Kidney glomerular epithelial cell (primary cell): ENCODE measurements at places on chromosomes 7 and 10.

- DNase-seq = no peak
Observed at GRCh38 chr7:7414791-7415603, 120.7 kb downstream of the COL28A1 start.

DNA sequence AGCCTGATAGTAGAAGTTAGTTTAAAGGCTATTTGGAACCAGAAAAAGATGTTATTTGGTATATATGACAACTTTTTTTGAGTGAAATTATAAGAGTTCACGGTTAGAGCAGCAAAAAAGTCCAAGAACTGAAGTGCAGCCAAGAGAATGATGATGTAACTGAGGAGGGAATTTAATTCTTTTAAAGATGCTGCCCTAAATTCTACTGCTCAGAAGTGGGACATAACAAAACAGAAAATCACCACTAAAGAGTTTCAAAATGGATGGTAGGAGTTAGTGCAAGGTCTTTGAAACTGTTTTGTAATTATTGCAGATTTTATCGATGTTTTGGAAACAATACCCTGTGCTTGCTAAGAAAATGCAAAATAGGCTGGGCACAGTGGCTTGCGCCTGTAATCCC, 6.5 kb downstream of the SAMD8 start:
- DNase-seq = no peak

- DNase-seq = no peak
Observed at GRCh38 chr10:112446055-112446854, 459 bp downstream of the ZDHHC6 start.

DNA sequence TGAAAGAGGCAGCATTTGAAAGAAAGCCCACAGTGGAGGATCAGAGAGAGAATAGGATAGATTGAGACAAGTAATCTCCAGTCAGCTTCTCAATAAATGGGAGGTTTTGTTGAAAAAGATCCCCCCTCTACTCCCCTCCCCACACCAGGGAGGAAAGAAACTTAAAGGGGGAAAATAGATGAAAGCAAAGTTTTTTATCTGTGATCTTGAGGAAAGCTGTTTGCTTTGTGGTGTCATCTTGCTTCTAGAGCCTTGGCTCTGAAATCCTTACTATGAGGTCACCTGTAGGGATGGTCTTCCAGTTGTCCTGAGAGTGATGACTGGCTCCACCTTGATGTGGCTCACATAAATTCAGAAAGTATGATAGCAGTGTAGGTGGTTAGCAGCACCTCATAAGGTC, at the start of gene SPAM1:
SPAM1 (plus strand) TSS at position 301 of the 400 bp plus-strand sequence. CDS start 28,330 bp downstream, outside the sequence.
- no peak for DNase-seq

GRCh38 chr7:21999896-22000295, 54.2 kb upstream of the CDCA7L start:
- DNase-seq = no peak

DNA sequence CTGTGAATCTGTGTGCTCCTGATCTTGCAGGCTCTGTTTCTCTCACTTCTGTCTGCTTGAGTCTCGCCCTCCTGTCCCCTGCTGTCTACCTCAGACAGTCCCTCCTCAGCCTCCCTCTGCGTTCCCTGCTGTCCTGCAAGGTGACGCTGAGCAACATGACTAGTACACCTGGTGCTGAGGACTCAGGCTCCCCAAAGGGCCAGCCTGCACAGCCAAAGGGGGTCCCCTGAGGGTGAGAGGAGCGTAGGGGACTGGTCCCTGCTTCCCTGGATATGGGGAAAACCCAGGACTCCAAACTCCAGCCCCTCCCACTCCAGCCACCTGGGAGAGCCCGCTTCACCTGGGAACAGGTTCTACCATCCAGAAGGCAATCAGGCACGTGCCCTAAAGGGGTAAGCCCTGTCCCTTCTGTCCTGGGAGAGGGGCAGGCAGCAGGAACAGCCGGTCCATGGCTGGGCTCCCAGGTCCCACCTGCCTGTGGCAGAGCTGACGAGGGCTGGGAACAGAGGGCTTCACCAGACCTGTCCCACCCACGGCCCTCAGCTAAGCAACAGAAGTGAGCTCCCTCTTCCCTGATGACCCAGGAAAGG, 156.5 kb downstream of the UBE2H start:
- no peak for DNase-seq

GRCh38 chr7:8278183-8278582, 16.2 kb upstream of the ICA1 start:
- no peak for DNase-seq

DNA sequence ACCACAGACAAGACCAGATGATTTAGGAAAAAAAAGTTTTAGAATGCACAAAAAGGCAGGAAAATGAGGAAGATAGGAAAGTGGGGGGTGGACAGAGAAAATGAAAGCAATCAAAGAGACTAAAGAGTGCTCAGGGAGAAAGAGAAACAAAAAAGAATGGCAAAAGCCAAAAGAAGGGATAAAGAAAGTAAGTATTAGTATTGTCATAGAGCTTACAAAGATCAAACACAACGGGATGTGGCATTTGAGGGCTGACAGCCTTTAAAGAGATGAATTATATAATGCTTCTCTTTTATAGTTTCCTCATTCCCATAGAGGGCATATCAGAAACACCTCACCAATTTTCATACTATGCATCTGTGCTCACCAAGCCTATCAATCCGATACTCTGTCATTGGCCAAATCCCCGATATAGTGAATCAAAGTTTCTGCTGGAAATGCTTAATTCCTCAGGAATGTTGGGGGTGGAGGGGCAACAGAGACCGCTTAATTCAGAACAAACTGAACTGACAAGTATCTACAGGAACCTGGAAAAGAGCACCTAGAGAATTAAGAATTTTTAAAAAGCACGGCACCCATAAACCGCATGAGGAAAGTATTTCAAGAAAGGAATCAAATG, 2.7 kb downstream of the COG5 start:
- no peak for DNase-seq

- no peak for DNase-seq
Observed at GRCh38 chr7:132680590-132680989, 104.3 kb upstream of the PLXNA4 start.

DNA sequence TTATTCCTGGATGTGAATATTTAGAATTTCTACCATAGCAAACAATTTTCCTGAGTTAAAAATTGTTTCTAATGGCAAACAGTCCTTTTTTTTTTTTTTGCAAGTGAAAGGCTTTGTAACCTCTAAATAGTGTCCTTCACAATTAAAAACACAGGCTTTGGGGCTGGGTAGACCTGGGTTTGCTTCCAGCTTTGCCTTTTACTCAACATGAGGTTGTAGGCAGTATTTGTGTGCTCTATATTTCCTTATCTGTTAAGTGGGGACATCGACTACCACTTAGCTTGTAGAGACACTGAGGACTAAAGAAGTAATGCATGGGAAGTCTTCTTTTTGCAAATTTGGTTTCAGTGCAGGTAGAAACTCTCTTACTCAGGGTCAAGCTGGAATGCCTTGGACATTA, 169.4 kb upstream of the GRB10 start:
- DNase-seq = no peak

DNA sequence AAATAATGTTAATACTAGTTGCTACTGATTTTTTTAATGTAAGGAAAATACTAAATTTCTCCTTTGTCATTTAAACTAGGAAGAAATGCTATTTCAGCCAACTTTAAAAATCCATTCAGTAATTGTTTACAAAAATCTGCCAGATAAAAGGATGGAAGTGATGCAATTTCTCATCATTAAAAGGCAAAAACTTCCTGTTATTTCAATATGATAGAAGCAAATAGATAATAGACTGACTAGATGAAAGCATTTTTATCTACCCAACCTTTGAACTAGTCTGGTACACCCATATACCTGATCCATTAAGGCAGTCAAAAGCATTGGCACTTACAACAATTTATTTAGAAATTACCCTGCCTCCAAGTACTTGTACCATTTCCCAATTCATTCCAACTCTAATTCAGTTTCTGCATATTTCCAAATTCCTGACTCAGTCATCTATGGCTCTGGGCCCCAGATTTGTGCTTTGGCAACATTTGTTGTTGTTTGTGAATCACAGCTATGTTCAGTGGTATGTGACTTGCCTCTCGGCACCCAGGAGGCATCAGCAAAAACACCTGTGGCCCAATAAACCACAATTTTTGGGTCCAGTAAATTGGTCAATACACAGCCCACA, 482.6 kb upstream of the SEMA3A start:
- no peak for DNase-seq

DNA sequence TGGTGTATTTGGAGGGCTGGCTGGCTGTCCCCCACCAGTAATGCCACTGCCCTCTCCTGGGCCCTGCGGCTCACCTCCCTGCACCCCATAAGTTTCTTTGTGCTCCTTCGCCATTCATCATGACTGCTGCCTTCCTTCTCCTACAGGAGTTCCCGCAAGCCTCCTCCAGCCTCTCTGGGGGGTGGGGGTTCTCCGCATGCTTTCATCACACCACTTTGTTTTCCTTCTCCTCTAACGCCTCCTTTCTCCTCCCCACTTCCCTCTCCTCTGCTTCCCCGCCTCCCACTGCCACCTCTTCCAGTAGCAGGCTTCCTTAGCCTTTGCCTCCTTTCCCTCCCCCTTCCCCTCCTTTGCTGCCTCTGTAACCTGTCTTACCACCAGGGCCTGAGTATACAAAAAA, 58.1 kb downstream of the PAX2 start:
- DNase-seq = no peak

DNA sequence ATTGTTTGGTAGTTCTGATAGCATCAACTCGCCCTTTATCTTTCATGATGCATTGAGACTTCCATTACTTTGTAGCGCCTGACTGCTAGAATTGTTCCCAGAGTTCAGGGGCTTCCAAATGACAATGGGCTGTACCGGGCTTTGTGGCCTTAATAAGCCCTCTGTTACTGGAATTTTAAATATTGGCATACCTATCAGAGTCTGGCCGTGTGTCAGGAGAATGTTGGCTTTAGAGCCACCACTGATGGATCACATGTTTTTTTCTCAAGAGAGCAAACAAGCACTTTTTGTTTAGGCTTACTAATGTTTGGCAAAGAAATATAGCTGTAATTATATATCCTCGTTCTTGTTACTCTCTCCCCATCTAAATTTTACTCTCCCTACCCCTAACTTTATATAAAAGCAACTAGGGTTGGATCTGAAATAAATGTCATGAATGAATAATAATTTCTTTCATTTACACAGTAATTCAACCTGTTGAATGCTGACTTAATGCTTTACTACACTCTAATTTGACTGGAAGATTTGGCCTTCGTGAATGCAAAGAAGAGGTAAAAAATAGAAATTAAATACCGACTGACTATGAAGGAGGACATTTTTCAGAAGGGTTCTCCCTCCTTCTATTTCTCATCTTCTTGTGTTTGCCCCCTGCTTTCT, 396.7 kb downstream of the AUTS2 start:
- no peak for DNase-seq

- DNase-seq = no peak
Observed at GRCh38 chr7:4460597-4460996, 221.5 kb upstream of the FOXK1 start.

DNA sequence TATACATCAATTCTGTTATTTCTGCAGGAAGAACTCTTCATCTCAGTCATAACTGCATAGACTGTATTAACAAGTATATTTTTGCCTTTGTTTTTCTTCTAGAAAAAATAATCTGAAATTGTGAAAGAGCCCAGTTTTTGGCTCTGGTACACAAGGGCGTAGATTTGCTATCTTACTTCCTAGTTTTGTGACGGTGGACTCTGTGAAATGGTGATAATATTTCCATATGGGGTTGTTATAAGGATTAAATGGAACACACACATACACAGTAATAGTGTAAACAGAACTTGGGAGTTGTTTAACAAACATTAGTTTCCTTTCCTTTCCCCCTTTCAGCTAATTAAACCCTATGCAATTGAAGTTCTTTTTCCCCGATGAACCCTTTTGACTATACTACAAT, 108.7 kb downstream of the MKLN1 start:
- DNase-seq = no peak

DNA sequence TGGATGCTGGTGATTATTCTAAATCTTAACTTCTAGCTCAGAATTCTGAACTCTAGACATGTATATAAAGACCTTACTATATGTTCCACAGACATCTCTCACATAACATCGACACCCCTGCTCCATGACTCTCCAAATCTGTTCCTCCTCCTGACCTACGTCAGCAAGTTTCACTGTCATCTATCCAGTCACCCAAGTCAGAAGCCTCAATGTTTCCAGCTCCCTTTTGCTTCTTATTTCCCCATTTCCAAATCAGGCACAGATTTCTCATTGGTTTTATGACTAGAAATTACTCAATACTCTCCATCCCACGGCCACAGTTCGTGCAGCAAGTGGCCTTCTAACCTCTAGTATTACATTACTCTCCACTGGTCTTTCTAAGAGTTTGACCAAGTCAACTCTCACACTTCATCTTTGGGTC, 28.5 kb downstream of the EPC1 start:
- no peak for DNase-seq

GRCh38 chr10:60717852-60718251, 60.4 kb upstream of the CDK1 start:
- DNase-seq = no peak

- DNase-seq = no peak
Observed at GRCh38 chr10:67662415-67662814, 33.6 kb downstream of the CTNNA3 start.

DNA sequence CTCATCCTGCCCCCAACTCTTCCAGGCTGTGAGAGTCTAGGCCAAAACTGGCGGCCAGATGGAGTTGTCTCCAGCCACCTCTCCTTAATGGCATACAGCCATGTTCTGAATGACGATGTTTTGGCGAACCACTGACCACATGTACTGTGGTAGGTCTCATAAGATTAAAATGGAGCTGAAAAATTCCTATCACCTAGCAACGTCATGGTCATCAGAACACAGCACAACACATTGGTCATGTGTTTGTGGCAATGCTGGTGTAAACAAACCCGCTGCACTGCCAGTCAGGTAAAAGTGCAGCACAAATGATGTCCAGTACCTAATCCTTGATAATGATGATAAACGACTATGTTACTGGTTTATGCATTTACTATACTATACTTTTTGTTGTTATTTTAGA, 290.0 kb upstream of the MKI67 start:
- DNase-seq = no peak

DNA sequence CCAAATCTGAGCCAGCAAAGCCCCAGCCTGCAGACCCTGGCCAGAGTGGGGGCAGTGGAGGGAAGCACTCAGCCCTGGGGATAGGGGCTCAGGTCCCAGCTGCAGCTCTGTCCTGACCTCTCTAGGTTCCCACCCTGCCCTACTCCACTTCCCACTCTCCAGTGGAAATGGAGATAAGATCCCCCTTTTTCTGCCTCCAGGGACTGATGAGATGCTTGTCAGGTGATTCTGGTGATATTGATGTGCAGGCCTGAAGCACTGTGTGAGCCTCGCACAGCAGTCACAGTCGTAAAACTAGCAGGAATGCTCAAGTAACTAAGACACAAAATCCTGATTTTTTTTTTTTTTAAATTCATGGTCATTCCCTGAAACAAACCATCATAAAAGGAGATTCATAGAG, 55.0 kb upstream of the BTBD16 start:
- no peak for DNase-seq

- DNase-seq = no peak
Observed at GRCh38 chr10:11933577-11934223, 108.9 kb downstream of the UPF2 start.

GRCh38 chr7:155759740-155760430, 52.4 kb downstream of the SHH start:
- DNase-seq = no peak
